ENCODE measurements at places on chromosomes 7 and 10.

DNA sequence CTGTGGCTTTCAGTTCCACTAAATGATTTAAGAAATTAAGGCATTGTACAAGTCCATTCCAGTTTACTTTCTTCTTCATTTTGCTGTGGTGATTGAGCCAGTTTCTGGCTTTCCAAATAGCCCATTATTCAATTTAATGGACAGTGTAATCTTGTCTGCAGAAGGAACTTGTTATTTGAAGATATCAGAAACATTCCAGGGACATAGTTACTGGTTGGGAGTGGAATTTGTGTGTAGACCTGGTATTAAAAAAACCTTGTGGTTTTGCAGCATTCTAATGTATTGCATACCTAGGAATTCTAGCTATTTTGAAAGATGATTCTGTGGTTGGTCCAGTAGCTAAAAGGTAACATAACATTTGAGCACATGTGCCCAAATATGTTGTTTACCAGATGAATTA, 72.2 kb downstream of the MCU start:
- DNase-seq = peak; percentile 91

DNA sequence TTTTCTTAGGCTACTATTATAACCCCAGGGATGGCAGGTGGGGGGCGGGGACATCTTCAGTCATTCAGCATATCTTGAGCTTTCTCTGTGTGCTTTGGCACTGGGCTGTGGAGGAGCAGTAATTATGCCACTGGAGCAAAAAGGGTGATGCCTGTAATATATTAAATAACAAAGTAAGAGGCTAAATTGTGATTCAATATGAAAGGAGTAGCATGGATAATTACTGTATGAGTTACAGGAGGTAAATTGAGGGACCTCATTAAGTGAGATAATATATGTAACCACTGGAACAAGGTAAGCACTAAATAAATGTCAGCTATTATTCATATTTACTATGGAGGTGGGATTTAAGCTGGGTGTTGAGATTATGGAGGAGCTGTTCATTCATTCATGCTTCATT, 3.3 kb upstream of the STN1 start:
- DNase-seq = no peak

- no peak for DNase-seq
Observed at GRCh38 chr7:6251653-6252052, 20.8 kb downstream of the CYTH3 start.

DNA sequence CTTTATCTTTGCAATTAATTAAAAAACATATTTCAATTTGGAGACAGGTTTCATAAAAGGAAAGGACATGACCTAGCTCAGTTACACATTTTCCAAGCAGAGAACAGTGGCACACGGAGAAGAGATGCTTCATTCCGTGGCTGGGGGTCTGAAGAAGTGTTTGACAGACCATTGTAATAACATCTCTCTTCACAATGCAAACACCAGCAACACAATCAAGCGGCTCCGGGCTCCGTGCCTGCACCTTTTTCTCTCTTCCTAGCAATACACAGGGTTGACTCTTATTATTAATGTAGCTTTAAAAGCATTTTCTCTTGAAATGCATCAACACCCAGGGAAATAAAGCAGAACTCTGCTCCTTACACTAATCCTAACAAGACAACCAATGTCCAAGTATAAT, 261.0 kb upstream of the AOAH start:
- DNase-seq = no peak

DNA sequence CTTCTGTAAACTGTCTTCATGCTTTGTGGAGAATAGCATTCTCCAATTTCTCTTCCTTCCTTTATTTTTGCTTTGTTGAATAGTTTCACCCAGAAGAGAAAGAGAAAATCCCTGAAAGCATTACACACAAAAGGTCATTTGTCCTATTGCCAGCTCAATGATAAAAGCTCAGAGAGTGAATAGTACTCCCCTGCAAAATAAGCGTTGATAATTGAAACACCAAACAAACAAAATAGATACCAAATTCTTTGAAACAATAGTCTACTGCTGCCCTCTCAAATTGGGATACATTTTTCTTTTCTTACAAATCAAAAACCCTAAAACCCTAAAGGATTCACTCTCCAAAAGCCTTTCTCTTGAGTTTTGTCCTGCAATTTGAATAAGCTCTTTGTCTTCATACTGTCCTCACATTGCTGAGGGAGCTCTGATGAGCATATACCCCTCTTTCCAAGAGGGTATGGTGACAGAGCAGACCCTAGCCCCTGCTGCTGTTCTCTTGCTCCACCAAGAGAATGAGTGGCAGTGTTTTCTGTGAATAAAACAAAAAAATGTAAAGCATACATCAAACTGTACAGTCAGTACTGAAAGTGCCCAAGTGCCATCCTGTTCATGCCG, 134.4 kb downstream of the CSTF2T start:
- no peak for DNase-seq

GRCh38 chr7:158407581-158408317, 179.9 kb downstream of the PTPRN2 start:
- peak; percentile 10 for DNase-seq

- no peak for DNase-seq
Observed at GRCh38 chr10:48231178-48231577, 43.3 kb downstream of the FRMPD2 start.

DNA sequence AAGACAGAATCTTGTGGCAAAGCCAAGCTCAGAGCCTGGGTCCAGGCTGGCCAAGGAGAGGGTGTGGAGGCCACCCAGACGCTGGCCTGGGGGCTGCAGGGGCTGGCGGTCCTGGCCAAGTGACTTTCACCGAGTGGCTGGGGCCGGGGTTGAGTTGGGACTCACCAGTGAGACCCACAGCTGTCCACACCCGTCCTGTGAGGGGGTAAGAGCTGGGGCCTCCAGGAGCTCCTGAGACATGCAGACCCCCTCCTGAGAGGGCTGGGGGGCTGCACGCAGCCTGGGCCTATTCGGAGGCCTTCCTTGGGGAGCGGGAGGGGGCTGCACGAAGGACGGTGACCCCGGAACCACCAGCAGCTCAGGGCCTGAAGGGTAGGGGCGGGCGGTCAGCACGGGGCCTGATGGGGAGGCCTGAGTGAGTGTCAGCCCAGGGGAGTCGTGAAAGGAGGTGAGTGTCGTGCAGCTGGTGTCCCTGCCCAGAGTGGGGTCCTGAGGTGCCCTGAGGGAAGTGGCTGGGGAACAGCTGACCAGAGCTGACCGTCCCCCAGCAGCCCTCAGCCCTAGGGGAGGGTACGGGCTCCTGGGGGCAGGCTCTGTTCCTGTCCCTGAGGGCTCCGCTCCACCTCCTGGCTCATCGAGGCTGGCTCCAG, 100.9 kb downstream of the FOXL3 start:
- DNase-seq = no peak

- peak; percentile 40 for DNase-seq
Observed at GRCh38 chr7:111137296-111138192, 46.6 kb downstream of the LRRN3 start.

DNA sequence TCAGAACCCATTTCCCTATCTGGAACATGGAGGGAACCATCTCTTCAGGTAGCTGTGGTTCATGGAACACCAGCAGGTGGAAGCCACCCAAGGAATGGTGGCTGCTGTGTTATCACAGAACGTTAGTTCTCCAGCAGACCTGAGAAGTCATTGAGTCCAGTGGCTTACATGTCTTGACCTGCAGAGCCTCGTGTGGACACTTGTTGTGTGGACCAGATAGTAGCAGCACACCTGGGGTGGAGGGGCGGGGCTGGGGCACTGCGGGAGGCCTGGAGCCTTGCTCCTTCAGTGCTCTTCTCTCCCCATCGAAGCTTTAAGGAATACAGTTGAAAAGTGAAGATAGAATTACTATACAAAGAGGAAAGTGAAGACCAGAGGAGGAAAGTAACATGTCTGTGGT, 42.4 kb downstream of the VWA2 start:
- no peak for DNase-seq

GRCh38 chr7:12643644-12644043, 43.8 kb upstream of the ARL4A start:
- DNase-seq = no peak

- no peak for DNase-seq
Observed at GRCh38 chr7:92656121-92656520, 65.9 kb upstream of the FAM133B start.

- DNase-seq = no peak
Observed at GRCh38 chr7:40570223-40570622, 435.4 kb downstream of the SUGCT start.

GRCh38 chr7:114691605-114692004, 230.3 kb upstream of the MDFIC start:
- DNase-seq = no peak

GRCh38 chr10:6607182-6607581, 27.1 kb upstream of the PRKCQ start:
- no peak for DNase-seq

GRCh38 chr7:71555758-71556157, 423.8 kb downstream of the GALNT17 start:
- DNase-seq = no peak

GRCh38 chr7:2107386-2108070, 125.2 kb downstream of the MAD1L1 start:
- no peak for DNase-seq

- DNase-seq = peak; percentile 11
Observed at GRCh38 chr10:29057822-29058331, 231.0 kb upstream of the LYZL1 start.

- peak; percentile 55 for DNase-seq
Observed at GRCh38 chr10:62626817-62627216, 177.7 kb upstream of the ADO start.

DNA sequence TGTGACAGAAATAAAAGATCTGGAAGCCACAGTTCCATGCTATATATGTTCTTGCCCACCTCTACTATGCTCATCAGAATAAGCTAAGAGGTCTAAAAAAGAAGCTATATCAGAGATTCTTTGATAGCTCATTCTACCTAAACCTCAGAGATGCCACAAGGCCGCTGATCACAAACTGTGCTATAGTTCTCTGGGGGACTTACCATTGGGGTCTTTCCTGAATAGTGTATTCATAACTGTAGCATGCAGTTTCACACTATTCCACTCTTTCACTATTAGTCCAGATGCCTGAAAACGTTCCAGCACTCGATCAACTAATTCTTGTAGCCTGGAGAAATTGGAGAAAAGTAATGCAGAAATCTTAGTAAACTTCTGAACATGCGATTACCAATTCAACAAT, 44.5 kb upstream of the SPOCK2 start:
- DNase-seq = no peak

DNA sequence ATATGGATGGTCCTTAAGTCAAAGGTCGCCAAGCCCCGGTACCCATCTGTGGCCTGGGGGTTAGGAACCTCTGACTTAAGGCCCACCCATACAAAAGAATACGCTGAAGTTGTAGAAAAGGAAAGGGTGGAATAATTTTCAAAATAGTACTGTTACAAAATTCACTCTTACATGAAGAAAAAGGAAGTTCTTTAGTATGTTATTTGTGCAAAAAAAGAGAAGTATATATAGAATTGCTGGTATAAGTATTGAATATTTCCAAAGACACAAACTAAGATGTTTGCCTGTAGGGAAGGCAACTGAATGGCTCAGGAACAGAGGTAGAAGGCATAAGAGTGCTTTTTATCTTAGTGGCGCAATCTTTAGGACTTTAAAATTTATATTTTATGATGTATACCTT, 78.7 kb downstream of the PRLHR start:
- DNase-seq = no peak

DNA sequence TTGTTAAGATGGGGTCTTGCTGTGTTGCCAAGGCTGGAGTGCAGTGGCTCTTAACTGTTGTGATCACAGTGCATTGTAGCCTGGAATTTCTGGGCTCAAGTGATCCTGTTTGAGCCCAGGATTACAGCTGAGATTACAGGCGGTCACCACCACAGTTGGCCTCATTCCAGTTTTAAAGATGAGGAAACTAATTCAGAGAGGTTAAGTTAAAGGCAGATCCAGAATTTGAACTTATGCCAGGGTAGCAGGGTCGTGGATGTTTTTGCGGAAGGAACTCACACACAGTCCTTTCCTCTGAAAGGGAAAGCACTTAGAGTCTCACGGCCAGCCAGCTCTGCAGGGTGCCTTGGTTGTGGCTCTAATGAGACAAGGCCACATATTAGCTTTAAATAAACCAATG, 84.7 kb downstream of the MMRN2 start:
- DNase-seq = no peak

- no peak for DNase-seq
Observed at GRCh38 chr10:127580822-127581221, 31.7 kb downstream of the NPS start.

DNA sequence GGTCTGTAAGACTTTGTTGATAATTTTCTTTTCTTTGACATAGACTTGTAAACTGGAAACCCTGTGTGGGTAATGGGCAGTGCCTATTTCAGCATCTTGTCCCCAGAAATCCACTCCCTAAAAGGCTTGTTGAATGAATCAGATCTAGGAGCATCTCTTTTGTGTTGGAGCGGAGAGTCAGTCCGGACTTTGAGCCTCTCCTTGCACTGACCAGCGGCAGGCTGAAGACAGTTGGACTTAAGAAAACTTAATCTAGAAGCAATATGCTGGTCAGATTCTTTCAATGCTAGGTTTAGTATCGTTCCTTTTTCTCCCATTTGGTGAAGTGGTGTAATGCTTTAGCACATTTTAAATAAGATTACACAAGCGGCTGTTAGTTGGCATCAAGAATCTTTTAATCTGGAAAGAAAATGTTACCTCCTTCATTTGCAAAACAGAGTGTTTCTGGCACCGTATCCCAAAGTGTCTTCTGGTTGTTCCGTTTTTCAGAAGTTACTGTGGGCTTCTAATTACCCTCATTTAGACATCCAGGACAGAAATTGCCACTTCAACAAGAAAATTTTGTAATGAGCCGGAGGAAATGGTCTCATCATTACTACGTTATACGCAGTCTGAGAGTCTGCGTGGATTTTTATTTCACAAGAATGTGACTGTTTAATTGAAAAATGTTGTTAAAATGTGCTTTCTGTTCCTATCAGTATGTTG, 74.7 kb downstream of the CUX1 start:
- DNase-seq = no peak

DNA sequence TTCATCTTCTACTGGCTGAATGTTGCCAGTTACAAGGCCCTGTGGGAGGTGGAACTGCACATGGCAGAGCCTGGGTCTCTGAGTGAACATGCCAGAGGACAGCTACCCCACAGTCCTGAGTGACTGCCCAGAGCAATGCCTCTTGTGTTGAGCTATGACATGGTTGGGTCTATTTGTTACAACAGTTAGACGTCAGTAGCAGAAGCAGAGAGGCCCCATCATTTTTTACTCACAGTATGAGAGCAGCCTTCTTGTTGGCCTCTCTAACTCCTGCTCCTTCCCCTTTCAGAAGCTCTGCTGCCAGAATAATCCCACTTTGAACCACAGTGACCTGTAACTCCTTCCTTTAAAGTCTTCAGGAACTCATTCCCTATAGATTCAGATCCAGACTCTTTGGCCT, 30.8 kb upstream of the NRP1 start:
- DNase-seq = no peak

GRCh38 chr7:76330261-76330660, 27.8 kb downstream of the HSPB1 start:
- DNase-seq = no peak

DNA sequence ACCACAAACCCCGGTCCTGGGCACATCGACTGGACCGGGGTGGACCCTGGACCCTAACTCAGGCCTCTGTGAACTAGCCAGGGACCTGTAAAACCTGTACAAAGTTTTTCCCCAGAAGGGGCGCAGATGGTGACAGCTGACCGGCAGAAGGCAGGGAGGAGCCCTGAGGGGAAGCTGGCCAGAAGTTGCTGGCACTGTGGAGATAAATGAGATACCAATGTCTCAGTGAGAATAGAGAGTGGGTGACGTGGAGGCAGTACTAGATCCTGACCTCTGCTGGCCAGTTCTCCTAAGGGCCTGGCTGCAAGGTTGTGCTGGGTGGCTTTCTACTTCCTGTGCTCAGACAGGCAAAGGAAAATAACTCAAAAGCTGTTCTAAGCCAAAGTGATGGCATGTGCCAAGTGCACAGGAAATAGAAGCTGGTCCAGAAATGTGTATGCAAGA, 10.6 kb upstream of the TSPAN14 start:
- DNase-seq = peak; percentile 69

Measured in A172 (cell line).